ENCODE measurements at places on chromosomes 2 and 18.

DNA sequence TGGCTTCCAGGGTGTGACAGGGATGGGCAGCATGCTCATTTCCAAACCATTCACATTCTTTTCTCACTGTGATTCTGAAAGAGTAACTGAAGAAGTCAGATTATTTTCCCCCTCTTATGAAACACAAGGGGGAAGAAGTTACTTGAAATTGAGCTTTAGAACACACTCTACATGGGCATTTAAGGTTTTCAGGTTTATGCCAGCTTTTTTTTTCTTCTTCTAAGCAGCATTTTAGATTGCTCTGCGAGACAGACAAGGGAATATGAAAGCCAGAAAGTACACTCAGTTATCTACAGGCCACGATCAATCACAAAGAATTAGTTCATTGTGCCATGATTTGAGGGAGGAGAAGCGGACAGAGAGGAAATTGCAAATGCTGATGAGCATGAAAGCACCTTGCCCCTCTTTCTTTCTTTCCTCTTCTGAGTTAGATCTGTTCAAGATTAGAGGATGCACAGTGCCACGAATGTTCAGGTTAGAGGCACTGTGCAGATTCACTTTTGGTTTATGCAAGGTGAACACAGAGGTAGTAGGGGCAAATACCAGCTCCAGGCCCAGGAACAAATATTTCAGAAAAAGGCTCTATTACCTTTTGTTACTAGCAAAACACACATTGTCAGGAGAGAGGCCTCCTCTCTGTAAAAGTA is 49.2 kb downstream of the CXCR4 start:
- DNase-seq: no peak

DNA sequence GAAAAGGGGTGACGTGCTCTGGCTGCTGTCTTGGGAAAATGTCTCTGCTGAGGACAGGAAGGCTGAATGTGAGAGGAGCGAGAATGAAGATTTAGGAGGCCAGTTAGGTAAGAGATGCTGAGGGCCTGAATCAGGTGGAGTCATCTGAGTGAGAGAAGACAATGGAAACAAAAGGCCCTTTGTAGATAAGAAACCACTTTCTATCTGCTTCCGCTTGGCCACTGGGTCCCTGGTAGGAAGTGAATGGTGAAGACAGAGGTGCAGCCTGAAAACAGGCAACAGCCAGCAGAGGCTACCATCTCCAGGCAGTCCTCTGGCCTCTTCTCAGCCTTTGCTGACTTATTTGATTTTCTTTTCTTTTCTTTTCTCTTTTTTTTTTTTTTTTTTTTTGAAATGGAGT is 374.0 kb upstream of the SLC14A2 start:
- no peak for DNase-seq

DNA sequence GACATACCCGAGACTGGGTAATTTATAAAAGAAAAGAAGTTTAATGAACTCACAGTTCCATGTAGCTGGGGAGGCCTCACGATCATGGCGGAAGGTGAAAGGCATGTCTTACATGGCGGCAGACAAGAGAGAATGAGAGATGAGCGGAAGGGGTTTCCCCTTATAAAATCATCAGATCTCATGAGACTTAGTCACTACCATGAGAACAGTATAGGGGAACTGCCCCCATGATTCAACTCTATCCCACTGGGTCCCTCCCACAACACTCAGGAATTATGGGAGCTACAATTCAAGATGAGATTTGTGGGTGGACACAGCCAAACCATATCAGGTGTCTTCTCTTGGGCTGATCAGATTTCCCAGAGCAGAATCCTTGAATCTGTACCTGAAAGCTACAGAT is 617.3 kb upstream of the ID2 start:
- DNase-seq: no peak

- no peak for DNase-seq
Observed at GRCh38 chr18:5410582-5410981, 115.1 kb upstream of the ZBTB14 start.

DNA sequence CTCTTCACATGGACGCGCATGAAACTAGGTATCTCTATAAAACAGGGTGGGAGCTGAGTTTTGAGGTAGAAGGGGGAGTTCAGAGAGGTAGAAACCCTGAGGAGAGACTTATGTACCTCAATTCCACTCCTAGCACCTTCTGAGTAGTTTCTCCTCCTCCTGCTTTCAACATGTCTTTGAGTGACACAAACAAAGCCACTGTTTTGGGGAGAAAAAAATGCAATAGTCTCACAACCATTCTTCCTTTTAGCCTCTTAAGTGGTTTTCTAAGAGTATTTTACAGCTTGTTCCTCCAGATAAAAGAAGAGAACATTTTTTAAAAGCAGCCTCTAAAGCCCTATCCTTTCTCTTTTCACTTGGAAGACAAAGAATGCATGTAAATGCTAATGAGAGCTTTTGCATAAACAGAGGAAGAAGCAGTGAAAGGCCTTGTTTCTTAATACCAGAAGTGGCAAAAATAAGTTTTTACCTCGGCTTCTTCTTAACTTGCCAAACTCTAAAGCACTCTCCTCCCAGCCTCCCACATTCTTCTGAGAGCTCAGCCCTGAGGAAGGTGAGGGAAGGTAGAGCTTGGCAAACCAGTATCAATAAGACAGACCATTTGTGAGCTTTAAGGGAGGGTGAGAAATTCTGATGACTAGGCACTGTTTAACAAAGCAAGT is 1304.4 kb upstream of the ACVR2A start:
- no peak for DNase-seq

DNA sequence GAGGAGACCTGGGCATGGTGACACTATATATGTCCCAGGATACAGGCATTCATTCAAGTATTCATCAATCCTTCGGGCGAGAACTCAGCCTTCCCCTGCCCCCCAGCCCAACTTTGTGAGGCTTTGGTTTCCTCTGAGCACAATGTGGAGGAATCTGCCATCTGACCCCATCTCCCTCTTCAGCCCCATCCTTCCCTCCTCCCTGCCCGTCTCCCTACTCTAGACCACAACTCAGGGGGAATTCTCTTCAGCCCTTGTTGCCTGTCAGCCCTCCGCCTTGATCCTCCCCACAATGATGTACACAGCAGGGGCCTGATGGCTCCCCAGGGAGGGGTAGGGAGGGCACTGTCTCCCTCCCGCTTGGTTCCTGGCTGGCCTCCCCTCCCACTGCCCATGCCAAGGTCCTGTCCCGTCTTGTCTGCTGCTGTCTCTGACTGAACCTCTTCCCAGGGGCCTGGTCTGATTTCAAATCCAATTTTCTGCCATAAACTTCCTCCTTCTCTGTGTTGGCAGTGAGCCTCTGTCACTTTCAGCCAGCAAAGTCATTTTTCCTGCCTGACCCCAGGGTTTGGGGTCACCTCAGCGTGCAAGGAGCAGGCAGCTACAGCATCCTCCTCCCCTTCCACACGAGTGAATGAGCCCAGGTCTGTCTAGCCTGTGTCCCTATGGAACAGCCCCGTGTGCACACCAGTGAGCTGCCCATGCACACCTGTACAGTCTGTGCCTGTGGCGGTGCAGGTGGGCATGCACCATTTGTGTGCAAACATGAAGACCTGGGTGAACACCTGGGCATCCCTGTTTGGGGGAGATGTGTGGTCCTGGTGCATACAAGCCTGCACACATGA is 197.3 kb downstream of the CELF4 start:
- DNase-seq: no peak

- no peak for DNase-seq
Observed at GRCh38 chr2:125167152-125167551, 1142.1 kb downstream of the CNTNAP5 start.

- peak; percentile 62 for DNase-seq
Observed at GRCh38 chr2:117785740-117786139, 28.8 kb upstream of the DDX18 start.

- DNase-seq: no peak
Observed at GRCh38 chr18:9575558-9575957, 38.8 kb downstream of the PPP4R1 start.

- DNase-seq: no peak
Observed at GRCh38 chr18:46449499-46449898, 207.5 kb downstream of the LOXHD1 start.

- DNase-seq: no peak
Observed at GRCh38 chr2:105518897-105519296, 120.0 kb upstream of the FHL2 start.

DNA sequence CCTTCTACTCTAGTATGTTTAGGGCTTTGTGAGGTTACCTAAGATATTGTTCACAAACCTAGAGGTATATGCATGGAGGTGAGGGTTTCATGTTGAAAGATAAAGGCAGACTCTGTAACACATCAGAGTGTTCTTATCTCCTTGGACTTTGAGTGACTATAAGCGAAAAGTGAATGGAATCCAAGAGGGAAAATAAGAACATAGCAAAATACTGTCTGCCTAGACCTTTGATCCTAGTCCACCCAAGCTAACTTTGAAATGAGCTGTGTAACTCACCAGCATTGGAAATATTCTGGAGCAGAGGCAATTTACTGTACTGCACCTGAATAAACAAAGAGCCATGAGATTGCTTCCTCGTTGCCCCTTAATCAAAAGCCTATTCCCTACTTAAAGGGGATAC is 28.2 kb upstream of the GALNT1 start:
- no peak for DNase-seq

Data from NCI-H1105 treated with DMSO at 0.1 percent for 48 hours (cell line).